ENCODE measurements at places on chromosomes 12 and 14. TPM values are rescaled to one million over a fixed set of nuclear protein-coding genes. Genes with fewer than 3 reads are reported as not detected.

Gene RPL10L
- total RNA-seq: not detected

Gene PLEKHD1
- total RNA-seq: 3.1 TPM

DNA sequence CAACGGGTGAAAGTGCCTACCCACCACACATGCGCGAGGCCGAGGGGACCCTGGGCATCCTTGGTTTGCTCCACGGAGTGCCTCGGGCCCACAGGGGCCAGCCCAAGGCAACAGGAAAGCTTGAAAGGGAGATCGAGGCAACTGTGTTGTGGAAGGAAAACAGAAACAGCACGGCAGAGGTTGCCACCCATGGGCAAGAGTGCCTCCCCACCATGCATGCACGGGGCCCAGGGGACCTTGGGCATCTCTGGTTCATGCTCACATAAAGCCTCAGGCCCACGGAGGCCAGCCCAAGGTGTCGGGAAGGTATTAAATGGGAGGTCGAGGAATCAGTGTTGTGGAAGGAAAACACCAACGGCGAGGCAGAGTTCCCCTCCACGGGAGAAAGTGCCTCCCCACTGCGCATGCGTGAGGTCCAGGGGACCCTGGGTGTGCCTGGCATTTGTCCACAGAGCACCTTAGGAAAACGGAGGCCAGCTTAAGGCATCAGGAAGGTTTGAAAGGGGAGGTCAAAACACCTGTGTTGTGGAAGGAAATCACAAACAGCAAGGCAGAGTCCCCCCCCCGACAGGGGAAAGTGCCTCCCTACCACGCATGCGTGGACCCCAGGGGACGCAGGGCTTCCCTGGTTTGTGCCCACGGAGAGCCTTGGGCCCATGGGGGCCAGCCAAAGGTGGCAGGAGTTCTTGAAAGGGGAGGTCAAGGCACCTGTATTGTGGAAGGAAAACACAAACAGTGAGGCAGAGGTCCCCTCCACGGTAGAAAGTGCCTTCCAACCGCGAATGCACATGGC lies 367.3 kb downstream of the ALG10 start:
- DNase-seq: no peak

- no peak for DNase-seq
Observed at GRCh38 chr14:39398382-39398781, 33.9 kb downstream of the FBXO33 start.

Gene MOAP1
- total RNA-seq: 21.4 TPM

DNA sequence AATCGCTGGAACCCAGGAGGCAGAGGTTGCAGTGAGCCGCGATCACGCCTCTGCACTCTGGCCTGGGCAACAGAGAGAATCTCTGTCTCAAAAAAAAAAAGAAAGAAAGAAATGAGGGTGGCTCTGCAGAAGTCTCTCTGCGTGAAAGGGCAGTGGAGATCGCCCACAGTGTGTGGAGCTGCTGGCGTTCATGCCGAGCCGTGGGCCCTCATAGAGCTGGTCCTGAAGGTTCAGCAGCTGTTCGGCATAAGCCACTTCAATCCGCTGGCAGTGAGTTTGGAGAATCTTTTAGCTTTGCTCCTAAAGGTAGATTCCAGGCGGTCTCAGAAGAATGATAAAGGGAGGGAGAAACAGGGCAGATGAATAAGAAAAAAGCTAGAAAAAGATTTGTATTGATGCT lies 36.7 kb upstream of the ATP2A2 start:
- no peak for DNase-seq

DNA sequence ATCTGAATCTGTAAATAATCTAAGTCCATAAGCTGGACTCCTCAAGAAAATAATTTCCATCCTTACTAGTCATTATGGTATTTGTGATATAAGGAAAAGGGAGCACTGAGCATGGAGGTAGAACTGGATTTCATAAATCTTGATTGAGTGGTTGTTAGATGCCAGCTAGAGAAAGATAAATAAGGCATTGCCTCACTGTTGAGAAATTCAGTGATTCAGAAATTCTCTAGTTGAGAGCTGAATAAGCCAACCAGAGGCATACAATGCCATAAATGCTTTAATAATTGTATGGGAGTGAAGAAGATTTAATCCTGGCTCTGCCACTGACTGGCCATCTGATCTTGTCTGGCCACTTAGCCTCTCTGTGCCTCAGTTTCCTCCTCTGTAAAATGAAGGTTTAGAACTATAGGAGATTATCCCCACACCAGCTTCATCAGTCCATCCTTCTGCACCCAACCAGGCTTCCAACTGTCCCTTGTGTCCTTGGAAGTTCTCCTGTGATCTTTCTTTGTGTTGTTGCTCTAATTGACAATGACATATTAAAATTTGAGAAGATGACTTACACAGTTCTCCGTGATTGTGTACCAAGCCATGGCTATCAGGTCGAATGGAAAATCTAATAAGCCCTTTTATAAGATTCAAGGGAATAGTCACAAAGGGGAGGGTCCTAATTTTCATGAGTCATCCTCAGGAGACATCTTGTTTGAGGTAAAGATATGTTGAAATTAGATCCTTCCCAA lies 394.3 kb downstream of the EGLN3 start:
- DNase-seq: peak; percentile 38

Gene LPAR5
- 6.3 TPM for total RNA-seq

Gene TTC6
- 0.96 TPM for total RNA-seq

Gene KRT77
- total RNA-seq: 0.96 TPM
